ENCODE measurements at places on chromosomes 6 and 20.

DNA sequence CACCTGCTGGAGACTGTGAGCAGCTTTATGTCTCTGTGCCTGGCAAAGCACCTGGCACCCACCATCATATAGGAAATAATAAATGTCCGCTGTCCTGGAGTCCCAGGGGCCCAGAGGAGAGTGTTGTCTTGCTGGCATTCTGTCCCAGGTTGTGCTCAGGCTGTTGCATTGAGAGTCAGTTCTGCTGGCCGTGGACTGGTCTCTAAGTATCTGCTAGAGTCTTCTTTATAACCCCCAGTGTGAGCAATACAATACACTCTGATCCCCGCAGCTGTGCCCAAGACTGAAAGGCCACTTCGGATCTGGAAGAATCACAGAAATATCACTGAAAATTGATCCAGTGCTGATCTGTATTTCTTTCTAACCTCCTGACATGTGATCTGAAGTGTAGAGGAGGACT is 38.3 kb upstream of the HINT3 start:
- DNase-seq, result no peak

DNA sequence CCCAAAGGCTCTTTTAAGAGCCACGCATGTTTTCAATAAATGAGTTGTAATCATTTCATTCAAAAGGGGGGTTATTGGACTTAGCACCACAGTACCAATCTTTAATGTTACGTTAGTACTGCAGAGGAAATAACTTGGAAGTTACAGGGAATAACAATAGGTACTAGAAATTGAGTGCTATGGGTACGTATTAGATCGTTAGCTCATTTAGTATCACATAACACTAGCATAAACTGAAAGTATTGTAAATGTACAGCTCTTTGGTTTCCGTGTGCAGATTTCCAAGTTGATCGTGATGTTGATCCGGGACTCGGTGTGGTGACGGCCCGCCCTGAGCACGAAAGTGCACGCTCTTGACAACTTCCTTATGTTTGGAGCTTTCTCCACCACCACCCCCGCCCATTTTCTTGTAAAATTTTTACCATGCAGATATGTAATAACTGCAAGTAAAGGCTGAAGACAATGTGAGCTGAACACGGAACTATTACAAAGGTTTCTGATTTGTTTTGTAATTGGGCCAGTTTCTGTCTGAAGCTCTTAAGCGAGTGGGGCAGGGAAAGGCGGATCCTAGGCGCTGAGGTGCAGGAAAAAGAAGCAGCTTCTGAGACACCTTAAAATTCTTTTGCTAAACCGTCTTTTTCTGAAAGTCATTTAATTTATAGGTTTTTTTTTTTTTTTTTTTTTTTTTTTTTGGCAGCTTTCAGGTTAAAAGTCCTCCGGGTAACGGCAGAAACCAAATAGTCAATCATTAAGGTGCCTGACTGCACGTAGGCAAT is 71.5 kb downstream of the HFE start:
- DNase-seq, result no peak

- no peak for DNase-seq
These were observed 26.2 kb downstream of the PSMF1 start for GRCh38 chr20:1144401-1145172.

GRCh38 chr6:110902091-110902490 is 27.5 kb downstream of the AMD1 start:
- no peak for DNase-seq

DNA sequence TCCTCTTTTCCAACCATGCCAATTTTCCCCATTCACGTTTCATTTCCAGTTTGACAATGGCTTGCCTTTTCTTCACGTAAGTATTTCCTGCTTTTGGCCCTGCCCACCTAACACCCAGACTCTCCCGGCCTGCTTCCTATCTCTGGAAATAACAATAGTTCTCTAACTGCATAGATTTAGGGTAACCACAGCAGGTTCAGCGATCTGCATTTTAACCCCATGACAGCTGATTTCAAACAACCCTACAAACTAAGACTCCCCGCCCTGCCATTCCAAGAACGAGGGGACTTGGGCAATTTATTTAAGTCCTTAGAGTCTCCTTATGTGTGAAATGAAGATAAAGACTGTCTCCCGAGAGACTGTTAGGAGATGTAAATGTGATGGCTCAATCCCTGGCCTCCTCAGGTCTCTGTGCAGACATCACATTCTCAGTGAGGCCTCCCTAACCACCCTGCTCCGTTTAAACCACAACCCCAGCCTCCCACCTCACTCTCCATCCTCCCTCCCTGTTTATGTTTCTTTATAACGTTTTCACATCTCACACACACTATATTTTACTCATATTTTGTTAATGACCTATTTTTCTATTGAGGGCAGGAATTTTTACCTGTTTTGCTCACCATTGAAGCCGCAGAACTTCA is 134.8 kb downstream of the GJA10 start:
- DNase-seq, result no peak

- DNase-seq, result no peak
These were observed 185.9 kb downstream of the PDE7B start for GRCh38 chr6:136037242-136037875.

DNA sequence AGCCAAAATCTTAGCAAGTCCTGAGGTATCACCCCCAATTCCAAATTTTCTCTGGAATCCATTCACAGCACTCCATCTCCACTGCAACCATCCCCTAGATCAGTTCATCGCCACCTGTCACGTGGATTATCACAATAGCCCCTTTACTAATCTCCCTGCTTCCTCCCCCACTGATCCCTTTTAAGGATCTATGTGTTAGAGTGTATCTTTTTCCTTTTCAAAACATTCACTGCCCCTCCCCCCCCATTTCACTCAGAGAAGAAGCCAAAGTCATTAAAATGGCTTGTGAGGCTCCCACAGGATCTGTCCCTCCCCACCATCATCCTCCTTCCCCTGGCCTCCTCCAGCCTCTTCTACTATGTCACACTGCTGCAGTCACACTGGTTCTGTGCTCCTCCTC is 18.4 kb upstream of the SPAG4 start:
- DNase-seq, result no peak

- DNase-seq, result no peak
These were observed 242.6 kb downstream of the ARID1B start for GRCh38 chr6:157019733-157020132.

- DNase-seq, result no peak
These were observed 903.7 kb downstream of the TFAP2A start for GRCh38 chr6:9511157-9511556.

GRCh38 chr20:1364106-1364505 is 28.7 kb downstream of the FKBP1A start:
- no peak for DNase-seq
